ENCODE measurements at places on chromosomes 2 and 18.

DNA sequence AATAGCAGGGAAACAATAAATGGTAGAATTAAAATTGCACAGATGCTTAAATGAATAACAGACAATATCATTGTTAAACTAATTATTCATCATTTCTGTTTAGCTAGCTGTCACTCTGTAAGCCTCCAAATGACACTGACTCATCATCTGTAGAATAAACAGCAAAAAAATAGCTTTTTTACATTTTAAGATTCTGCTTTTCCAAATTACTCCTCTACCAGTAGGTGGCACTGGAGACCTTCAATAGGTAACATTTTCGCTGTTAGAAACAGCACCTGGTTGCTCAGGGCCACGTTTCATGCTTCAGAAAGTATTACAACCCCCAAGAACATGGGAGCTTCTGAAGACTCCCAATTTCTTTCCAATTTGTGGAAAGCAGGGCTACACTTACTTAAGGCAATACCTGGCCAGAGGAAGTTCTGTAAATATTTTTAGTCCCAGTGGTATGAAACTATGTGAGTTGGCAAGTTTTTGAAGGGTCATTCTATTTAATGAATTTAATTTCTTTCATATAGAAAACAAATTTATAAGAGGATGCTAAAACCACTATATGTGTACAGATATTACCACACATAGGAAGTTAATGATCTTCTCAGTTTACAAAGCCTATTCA, 45.4 kb downstream of the TTN start:
- DNase-seq, result peak; percentile 14

GRCh38 chr2:236782938-236783337, 213.3 kb downstream of the ACKR3 start:
- no peak for DNase-seq

- peak; percentile 76 for DNase-seq
These were observed 146.7 kb downstream of the PARD3B start for GRCh38 chr2:204691911-204692510.

DNA sequence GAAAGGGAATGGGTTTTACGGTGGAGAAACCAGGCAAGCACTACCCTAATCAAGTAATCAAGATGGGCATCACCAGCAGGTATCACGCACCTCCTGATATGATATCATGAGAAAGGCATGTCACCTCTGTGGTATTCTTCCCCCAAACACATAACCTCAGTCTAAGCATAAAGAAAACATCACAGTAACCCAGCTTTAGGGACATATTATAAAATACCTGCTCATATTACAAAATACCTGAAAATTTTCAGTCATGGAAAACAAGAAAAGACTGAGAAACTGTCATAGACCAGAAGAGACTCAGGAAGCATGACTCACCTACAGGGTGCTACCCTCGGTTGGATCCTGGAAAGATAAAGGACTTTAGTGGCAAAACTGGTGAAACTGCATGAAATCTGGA, 30.5 kb downstream of the GCKR start:
- no peak for DNase-seq

GRCh38 chr2:176175709-176176607, 12.5 kb upstream of the HOXD1 start:
- DNase-seq, result no peak

GRCh38 chr2:240226672-240227537, 86.4 kb upstream of the OTOS start:
- DNase-seq, result no peak

DNA sequence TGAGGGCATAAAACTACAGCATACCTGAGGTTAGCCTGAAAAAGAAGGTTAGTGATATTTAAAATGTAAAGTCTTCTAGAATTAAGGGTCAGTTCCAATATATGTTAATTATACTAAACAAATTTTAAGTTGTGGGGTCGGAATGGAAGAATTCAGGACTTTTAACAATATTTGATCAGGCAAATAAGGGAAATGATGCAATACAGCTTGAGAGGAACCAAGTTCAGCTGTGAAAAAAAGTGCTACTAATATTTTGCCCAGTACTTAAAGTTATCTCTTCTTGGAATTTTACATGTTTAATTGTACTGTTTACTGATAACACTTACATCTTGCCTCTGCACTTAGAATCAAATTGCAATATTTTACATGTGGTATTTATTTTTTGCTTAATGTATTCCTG, 345.5 kb upstream of the CWC22 start:
- DNase-seq, result no peak

GRCh38 chr2:23661276-23662050, 265.5 kb downstream of the ATAD2B start:
- DNase-seq, result no peak

DNA sequence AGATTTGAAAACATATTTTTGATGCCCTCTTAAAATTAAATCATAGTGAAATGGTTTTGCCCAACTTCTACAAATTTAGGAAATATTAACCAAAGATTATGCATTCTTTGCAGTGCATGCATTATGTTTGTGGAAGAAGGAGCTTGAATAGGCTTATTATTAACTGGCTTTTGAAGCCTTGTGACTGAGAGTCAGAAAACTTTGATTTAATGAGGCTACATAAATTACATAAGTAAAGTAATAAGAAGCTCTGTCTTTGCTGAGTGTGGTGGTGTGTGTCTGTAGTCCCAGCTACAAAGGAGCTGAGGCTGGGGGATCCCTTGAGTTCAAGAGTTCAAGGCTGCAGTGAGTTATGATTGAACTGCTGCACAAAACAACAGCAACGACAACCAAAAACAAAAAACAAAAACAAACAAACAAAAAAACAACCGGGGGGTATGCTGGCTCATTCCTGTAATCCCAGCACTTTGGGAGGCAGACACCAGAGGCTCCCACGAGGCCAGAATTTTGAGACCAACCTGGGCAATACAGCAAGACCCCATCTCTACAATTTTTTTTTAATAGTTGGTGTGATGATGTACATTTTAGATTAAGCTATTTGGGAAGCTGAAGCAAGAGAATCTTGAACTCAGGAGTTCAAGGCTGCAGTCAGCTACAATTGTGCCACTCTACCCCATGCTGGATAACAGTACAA, 57.0 kb upstream of the LRRTM4 start:
- DNase-seq, result no peak

DNA sequence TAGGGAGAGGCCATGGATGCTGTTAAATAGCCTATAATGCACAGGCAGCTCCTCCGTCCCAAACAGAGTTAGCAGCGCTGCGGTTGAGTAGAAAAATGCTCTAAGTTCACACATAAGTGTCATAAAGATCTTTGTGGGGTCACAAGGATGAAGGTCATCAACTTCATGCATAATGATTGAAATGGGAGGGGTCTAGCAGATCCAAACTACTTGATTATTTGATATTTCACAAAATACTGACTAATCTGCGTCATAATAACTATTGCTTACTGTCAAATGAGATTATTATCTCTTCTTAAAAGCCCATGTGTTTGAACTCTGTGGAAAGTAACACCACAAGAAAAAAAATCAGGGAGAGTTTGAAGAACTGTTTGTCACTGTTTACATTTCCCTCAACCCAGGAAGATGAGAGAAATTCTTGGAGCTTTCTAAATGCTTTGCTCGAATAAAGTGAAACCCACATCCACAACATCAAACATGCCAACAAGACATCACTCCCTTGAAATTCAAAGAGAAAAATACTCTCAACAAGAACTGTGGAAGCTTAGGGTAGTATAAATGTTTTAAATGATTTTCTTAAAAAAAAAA, 50.5 kb upstream of the CREB1 start:
- no peak for DNase-seq

DNA sequence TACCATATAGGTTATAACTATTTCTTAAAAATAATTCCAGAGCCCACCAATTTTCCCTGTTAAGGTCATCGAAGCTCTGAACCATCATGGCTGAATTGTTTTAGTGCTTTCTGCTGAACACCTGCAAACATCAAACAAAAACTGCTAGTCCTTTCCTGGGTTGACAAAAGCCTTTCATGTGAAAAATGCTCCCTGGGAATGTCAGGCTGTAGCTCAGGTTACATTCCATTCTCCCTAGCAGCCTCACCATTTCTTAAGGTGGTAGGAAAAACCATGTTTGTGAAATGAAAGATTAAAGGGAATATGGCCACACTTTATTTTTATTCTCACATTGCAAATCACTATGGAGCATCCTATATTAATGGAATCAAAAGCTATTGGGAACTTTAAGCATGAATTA, 5.7 kb downstream of the TCF4 start:
- no peak for DNase-seq

GRCh38 chr2:45264227-45265225, 255.3 kb upstream of the SIX2 start:
- DNase-seq, result no peak

- DNase-seq, result no peak
These were observed 590.2 kb upstream of the SETBP1 start for GRCh38 chr18:44090453-44090852.

- DNase-seq, result no peak
These were observed 450.2 kb downstream of the TSN start for GRCh38 chr2:122205641-122206040.

- no peak for DNase-seq
These were observed 12.0 kb downstream of the ANKRD44 start for GRCh38 chr2:197298609-197299008.

DNA sequence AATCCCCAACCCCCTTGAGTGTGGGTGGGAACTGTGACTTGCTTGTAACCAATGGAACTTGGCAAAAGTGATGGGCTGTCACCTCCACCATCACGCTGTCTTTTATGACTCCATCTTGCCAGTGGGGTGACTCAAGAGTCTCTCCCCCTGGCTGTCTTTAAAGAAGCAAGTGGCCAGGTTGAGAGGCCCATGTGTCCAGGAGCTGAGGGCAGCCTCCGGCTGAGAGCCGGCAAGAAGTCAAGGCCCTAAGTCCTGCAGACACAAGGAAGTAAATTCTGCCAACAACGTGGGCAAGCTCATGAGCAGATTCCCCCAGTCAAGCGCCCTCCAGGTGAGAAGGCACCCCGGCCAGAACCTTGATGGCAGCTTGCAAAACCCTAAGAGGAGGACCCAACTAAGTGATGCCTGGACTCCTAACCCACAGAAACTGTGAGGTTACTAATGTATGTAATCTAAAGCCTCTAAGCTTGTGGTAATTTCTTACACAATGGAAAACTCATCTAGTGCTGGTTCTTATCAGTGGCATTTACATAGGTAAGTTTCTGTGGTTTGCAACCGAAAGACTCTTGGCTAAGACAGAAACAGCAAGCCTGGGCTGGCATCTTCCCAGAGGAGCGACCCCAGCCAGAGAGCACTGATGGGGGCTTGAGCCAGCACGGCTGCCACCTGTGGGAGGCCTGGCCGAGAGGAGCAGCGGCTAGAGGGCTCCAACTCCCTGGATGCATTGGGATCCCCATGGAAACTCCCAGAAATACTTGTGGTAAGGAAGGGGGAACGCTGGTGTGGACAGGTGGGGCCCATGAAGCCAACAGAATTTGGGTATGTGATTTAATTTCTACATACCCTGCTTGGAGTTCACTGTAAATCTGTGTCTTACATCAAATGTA, 49.3 kb downstream of the CIB4 start:
- no peak for DNase-seq

DNA sequence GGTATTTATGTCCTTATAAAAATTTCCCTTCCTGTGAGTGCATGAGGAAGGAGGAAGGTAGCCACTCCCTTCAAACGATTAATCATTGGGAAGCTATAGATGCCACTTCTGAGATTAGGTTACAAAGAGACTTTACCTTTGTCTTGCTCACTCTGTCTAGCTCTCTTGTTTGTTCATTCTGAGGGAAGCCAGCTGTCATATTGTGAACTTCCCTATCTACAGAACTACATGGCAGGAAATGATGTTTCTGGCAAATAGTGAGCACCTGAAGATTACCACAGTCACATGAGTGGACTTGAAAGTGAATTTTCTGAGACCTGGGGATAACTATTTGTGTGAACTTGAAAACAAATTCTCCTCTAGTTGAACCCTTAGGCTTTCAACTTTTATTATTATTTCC, 776.8 kb downstream of the CCDC85A start:
- no peak for DNase-seq

GRCh38 chr2:195575879-195576401, 81.1 kb upstream of the SLC39A10 start:
- DNase-seq, result peak; percentile 77

- no peak for DNase-seq
These were observed 75.9 kb upstream of the MAP4K3 start for GRCh38 chr2:39512941-39513340.

GRCh38 chr18:8705238-8705960, at the start of gene MTCL1:
MTCL1 (plus strand) TSS chr18:8705556; CDS start chr18:8705661, 105 bp downstream.
- DNase-seq, result peak; percentile 73

- no peak for DNase-seq
These were observed 378.7 kb downstream of the RBM43 start for GRCh38 chr2:150882751-150883612.

DNA sequence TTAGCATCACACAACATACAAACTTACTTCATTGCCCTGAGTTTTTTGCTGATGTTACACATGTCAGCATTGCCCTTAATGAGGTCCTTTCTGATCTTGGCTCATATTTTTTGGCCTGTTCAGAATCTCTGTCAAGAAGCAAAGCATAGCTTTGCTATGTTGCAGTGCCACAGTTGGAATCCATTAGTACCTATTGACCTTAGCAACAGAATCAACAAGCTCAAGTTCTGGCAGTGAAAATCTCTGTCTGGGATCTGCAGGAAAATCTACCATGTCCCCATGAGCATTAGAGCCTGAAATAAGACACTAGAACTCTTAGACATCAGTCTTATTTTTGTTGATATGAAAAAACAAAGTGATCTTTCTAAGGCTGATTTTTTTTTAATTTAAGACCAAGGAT, 105.6 kb upstream of the FHL2 start:
- DNase-seq, result no peak

DNA sequence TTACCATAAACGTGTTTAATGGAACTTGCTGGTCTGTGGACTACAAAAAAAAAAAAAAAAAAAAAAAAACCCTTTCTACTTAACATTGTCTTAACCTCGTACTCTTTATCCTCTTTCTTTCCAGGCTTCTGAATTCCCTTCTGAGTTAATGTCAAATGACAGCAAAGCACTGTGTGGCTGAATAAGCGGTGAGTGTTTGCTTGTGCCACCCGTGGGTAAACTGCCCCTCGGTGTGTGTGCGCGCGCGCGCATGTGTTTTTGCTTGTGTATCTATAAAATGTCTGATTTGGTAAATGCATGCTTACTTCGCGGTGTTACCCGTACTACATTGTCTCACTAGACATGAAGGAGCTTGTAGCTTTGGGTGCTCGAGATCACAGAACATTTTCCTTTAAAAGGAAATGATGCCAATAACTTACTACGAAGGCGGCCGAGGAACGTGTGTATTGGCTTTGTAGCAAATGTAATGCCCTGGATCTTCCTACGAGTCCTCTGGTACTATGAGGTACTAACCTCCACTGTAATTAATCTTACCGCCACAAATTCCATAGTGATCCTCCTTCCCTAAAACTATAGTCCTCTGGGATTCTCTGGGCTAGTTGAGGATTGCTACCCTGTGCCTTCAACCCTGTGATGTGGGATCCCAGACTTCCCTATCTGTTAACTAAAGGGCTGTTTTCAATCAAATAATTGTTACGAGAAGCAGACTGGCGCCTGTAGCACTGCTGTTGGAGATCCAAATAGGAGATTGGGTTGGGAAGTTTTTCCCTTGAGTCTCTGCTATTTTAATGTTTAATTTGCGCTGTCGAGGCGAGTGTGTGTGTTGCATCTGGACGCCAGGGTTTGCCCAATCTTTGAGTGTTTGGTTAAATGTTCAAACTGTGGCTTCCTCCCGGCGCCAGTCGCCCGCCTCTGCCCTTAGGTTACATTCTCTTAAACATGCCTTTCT, 1.1 kb downstream of the ID2 start:
- peak; percentile 21 for DNase-seq

Data from AG08395 (cell line).